ENCODE measurements at places on chromosomes 3 and 15. TPM values are rescaled to one million over a fixed set of nuclear protein-coding genes. Genes with fewer than 3 reads are reported as not detected.

DNA sequence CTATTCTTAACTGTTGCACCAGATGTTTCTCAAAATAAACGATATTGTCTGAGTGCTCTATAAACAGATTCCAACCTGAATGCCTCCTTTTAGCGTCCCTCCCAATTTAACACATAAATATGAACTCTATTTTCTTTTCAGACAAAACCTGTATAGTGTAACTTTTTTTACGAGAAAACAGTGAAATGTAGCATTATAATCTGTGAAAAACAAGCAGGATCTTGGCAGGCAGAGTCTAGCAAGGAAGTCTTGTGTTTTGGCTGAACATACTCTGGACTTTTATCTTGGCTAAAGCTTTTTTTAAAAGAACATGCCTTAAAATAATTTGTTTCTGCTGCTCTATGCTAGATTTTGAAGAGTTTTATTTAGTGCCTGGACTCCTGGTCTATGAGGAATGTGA, 150.5 kb downstream of the ROBO2 start:
- no peaks in the 10 kb centered on the region for H3K4me1 ChIP-seq
- H3K27ac ChIP-seq, result no peak overlapping the region
- no peaks in the 10 kb centered on the region for H3K36me3 ChIP-seq
- H3K27me3 ChIP-seq, result no peaks in the 10 kb centered on the region
- H3K4me3 ChIP-seq, result no peak overlapping the region
- ATAC-seq, result no peak

- H3K27me3 ChIP-seq, result no peaks in the 10 kb centered on the region
- no peaks in the 10 kb centered on the region for H3K4me1 ChIP-seq
- ATAC-seq, result no peak
- no peak overlapping the region for H3K4me3 ChIP-seq
- no peaks in the 10 kb centered on the region for H3K36me3 ChIP-seq
These were observed 392.3 kb upstream of the ZNF717 start for GRCh38 chr3:76177610-76178009.

DNA sequence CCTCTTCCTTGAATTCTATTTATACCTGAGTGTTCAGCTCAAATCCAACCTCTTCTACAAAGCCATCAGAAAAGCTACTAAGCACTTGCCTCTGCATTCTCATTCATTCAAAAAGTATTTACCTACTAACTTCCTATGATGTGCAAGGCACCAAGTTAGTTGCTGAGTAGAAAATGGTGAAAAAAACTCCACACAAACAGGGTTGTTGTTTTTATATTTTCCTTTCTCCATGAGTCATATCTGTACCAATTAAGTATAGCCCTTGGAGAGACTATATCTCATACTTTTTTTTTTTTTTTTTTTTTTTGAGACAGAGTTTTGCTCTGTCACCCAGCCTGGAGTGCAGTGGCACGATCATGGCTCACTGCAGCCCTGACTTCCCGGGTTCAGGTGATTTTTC, 67.7 kb downstream of the IGF2BP2 start:
- no peaks in the 10 kb centered on the region for H3K36me3 ChIP-seq
- H3K27ac ChIP-seq, result no peak overlapping the region
- peaks cover 3% of the 10 kb centered on the region for H3K27me3 ChIP-seq
- H3K4me1 ChIP-seq, result peaks cover 5% of the 10 kb centered on the region

KCNH8 gene
- total RNA-seq, result 0.40 TPM

- no peak overlapping the region for H3K27ac ChIP-seq
- no peaks in the 10 kb centered on the region for H3K27me3 ChIP-seq
- no peak overlapping the region for H3K4me3 ChIP-seq
- H3K4me1 ChIP-seq, result no peaks in the 10 kb centered on the region
- ATAC-seq, result no peak
- no peaks in the 10 kb centered on the region for H3K36me3 ChIP-seq
These were observed 59.0 kb upstream of the MINAR1 start for GRCh38 chr15:79373113-79373512.

EPM2AIP1 gene
- total RNA-seq, result 17.4 TPM

ZIC1 gene
- total RNA-seq, result not detected

Measured in gastroesophageal sphincter (tissue), 4 donors.